ENCODE measurements at places on chromosomes 13 and 19. TPM values are rescaled to one million over a fixed set of nuclear protein-coding genes. Genes with fewer than 3 reads are reported as not detected.

Gene PBX4
- 6.2 TPM for total RNA-seq

GRCh38 chr19:41296433-41296871, 13.5 kb upstream of the CCDC97 start:
- DNase-seq, result no peak

- no peak for DNase-seq
Observed at GRCh38 chr19:1956868-1957492, 16.0 kb downstream of the CSNK1G2 start.

DNA sequence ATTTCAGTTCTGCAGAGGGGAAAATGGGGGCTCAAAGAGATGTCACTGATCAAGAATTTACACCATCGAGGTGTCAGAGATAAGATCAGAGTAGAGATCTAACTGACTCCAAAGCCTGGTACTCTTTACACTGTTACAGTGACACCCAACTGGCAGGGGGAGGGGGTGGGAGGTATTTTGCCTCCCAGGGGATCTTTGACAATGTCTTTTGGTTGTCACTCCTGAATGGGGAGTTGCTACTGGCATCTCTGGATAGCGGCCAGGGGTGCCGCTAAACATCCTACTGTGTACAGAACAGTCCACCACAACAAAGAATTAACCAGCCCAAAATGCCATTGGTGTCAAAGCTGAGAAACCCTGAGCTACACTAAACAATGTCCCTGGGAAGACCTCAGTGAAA, 3.1 kb downstream of the FPR3 start:
- DNase-seq, result no peak

DNA sequence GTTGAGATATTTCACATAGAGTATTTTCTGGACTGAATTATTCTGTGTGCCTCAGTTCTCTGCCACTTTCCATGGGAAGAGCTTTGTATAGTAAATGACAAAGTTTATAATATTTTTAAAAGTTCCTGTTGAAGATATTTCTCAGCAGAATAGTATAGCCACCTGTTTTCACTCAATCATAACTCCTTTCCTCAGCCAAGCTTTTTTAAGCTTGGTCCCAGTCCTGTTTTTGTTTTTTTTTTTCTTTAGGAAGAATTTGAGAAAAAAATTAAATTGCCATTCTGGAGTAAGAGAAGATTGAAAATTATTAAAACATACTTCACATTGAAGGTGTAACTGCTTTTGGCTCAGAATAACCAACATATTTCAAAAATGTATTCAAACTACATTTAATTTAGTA, 55.5 kb downstream of the ENOX1 start:
- DNase-seq, result no peak

- no peak for DNase-seq
Observed at GRCh38 chr19:10964903-10965302, 4.1 kb downstream of the SMARCA4 start.

DNA sequence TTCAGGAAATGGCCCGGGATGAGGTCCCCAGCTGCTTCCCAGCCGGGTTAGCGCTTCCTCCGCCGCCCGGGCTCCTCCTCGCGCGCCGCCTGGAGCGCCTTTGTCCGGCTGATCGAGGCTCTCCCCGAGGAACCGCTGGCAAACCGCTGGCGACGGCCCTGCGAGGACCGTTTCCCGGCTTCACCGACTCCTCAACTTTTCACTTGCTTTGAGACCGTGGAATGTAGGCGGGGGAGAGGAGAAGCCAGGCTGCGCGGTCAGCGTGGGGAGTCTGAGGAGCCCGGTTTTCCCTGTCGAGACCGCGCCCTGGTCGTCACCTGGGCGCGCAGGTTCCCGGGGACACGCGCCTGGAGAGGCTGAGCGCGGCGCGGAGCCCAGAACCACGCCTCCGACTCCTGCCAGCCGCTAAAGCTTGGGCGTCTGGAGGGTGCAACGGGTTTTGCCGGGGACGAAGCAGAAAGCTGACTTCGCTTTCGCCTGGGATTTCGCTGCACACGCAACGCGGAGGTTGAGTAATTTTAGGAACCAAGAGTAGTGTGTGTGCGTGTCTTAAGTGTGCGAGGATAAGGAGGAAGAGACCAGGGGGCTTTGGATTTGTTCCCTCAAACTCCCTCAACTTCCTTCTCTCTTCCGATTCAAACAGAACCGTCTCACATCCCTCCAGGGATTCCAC, 7.3 kb upstream of the DGKH start:
- peak; percentile 68 for DNase-seq

- DNase-seq, result no peak
Observed at GRCh38 chr13:71254384-71254783, 612.6 kb downstream of the DACH1 start.

- DNase-seq, result no peak
Observed at GRCh38 chr13:50370303-50370950, 355.2 kb downstream of the KCNRG start.

GRCh38 chr19:55552620-55553019, 7.3 kb upstream of the SBK3 start:
- no peak for DNase-seq

DNA sequence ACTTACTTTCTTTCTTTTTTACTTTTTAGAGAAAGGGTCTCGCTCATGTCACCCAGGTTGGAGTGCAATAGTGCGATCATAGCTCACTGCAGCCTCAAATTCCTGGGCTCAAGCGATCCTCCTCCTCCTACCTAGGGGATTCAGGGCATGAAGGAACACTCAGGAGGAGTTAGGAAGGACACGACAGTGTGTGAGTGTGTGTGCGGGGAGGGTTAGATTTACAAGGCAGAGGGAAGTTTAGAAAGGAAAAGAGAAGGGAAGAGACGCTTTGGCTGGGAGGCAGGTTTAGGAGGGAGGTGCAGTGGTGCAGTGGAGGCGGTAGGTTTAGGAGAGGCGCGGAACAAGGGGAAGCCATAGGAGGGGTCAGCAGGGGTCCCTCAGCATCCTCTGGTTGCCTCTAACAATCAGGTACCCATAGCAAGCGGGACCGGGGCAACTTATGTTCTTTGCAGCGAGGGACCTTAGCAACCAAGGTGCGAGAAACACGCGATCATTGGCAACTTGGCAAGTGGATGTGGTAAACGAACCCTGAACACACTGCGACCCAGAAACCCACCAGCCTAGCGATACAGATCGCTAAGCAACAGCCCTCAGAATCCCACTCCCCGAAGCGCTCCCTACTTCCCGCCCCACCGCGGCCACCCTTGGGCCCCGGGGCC, 501 bp downstream of the SIRT2 start:
- DNase-seq, result no peak

DNA sequence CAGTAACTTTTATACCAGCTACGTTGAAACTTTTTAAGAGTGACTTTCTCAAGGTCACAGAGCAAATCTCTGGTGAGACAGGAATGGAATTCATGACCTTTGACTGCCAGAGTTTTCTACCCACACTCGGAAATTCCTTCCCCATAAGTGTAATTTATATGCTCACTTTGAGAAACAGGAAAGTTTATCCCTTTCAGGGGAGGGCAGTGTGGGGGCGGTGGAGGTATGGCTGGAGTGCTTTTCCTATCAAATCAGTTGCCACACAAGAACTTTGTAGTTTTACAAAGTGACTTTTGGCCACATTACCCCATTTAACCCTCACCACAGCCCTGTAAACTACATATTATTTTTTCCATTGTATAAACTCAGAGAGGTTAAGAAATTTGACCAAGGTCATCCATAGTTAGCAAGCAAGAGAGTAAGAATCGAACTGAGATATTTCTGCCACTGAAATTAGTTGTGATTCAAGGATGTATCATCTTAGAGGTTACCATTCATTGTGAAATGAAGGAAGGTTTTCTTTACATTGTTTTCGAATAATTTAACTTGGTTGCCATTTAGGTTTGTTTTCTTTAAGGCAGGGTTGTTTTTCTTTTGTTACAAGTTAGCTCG, 5.9 kb downstream of the KLF12 start:
- DNase-seq, result no peak

- DNase-seq, result no peak
Observed at GRCh38 chr13:84393981-84394625, 511.8 kb upstream of the SLITRK1 start.

Gene FXYD7
- not detected for total RNA-seq

DNA sequence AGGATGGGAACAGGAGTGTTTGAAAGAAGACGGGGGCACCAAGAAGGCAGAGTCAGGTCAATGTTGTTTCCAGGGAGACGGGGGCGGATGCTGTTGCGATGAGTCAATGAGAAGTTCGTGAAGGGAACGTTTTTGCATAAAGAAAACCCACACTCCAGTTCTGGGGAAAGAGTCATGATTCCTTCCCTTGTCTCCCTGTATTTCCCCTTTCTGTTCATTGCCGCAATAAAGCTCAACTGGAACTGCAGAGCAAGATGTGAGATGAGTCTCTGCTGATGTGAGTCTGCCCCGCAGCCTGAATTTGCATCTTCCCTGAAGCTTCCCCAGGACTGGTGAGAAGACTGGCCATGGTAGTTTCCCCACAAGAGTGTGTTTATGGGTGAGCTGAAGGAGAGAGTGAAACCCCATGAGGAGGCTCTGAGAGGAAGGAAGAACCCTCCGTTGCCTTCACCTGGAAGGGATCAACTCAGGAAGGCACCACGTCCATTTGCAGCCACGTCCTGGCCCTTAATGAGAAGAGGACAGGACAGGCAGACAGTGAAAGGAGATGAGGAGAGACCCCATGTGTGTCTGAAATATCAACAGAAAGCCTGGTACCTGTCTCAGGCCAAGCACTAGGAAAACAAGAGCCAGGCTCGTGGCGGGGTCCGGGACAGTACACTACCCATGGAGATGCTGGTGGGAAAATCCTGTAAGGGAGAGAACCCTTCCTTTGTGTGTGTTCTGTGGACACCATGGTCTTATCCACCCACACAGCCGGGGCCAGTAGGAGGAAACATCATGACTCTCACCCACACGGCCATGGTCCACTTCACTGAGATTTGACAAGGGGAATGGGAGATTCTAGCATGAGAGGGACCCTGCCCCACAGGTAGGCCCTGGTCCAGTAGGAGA, 13.7 kb downstream of the LILRA1 start:
- no peak for DNase-seq

DNA sequence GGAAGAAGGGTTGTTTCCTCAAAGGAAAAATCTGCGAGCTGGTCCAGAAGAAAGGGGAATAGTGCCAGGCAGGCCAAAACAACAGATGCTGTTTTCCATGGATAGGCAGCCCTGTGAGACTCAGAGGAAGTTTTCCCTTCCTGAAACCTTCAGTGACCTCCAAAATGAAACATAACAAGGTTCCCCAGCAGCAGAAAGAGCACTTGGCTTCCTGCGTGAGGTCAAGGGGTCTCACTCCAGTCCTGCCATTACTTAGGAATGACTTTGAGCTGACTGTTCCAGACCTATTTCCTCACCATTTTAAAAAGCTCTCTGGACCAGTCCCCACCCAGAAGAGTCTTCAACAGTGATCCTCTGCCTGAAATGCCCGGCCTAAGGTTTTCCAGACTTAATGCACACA, 104.6 kb upstream of the IPO5 start:
- no peak for DNase-seq

- no peak for DNase-seq
Observed at GRCh38 chr19:42038666-42039065, 31.3 kb downstream of the GRIK5 start.

DNA sequence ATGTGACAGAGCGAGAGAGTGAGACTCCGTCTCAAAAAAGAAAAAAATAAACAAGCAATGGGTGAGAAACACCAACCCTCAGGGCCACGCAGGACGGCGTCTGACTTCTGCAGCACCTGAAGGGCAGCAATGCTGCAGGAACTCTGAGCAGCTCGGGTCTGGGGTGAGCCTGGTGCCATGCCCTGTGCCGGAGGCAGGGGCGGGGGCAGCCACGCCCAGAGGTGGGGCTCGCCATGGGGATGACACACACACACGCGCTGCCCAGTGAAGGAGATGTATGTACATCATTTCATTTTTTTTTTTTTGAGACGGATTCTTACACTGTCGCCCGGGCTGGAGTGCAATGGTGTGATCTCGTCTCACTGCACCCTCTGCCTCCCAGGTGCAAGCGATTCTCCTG, 24.3 kb downstream of the GPX4 start:
- no peak for DNase-seq

DNA sequence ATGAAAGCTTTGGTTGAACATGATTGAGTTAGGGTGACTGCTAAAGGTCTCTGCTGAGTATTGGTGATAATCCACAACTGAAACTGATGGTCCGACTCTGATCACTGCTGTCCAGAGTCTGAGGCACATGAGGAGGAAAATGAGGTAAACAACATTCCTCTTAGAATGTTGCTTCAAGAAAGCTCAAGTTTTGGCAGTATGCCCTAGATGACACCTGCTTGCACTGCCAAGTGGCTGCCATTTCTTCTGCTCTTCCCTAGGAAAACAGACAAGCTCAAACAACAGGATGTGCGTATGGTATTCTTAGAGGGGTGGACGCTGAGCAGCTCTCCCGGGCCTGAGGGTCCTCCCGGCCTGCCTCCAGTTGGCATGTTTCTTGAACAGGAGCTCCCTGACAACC, 15.2 kb upstream of the MTIF3 start:
- no peak for DNase-seq

GRCh38 chr19:17618936-17619335, 63.5 kb downstream of the COLGALT1 start:
- DNase-seq, result peak; percentile 5

GRCh38 chr13:26216042-26216441, 6.1 kb downstream of the RNF6 start:
- no peak for DNase-seq

DNA sequence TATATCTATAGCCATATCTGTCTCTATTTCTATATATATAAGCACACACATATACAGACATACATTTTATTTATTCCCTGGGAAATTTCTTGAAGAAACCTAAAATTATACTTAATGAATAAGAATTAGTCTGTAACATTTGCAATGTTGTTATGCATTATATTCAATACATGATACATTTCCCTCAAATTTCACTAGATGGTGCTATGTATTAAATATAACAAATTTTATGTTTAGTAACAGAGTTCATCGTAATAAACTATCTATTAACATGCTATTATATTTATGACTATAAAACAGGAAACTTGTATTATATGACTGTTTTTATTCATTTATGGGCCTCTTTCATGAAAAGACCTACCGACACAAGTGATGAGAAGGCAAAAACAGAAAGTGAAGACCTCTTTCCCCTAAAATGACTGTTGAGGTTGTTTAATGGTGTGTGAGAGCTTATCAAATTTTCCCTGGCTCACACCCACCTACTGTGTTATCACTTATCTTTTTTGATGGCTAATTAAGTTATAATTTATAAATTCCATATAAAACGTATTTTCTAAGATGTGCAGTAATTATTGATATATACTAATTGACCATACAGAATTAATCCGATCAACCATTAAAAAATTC, 881.9 kb downstream of the SLITRK6 start:
- DNase-seq, result no peak

Measured in mucosa of descending colon (tissue), 3 donors.